DMS79 treated with DMSO at 0.1 percent for 48 hours (cell line): ENCODE measurements at places on chromosomes 2 and 18.
A peak's percentile ranks its signal among the peaks of the same experiment; 100 is the strongest.

DNA sequence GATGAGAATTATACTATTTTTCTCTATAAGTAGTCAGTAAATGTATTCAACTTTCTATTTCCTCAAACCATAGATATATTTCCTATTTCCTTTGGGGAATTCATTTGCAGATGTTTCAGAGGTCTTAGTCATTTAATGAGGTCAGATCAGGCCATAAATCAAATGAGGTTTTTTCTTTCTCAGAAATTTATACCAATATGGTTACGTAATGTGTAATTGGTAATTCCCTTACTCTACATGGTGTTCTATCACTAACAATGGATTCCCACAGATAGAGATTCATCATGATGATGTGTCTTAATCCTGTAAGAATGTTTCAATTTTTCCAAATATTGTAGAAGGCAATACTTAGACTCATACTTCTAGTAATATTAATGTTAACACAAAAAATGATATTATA is 108.0 kb downstream of the DPP4 start:
- no peak for DNase-seq

DNA sequence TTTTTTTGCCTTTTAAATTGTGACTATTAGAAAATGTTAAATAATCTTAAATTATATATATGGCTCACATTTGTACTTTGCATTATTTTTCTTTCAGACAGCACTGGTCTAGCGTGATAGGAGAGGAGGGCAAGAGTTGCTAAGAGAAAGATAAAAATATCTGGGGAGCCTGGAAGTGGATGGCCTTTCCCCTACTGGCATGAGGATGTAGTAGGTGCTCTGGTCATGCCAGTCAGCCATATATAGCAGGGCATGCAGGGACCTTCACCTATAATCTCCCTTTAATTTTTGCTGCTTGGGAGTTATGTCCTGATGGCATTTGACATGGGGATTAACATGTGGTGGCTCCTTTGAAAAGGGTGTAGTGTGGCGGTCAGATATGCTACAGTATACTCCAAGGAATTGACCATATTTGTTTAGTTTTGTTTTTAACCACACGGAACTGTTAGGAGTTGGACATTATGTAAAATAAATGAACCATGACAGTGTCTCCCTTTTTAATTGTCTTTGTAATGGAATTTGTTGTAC is 144.7 kb downstream of the BABAM2 start:
- DNase-seq: no peak

- DNase-seq: no peak
Measured at GRCh38 chr18:3690764-3691066, 240.7 kb downstream of the TGIF1 start.

DNA sequence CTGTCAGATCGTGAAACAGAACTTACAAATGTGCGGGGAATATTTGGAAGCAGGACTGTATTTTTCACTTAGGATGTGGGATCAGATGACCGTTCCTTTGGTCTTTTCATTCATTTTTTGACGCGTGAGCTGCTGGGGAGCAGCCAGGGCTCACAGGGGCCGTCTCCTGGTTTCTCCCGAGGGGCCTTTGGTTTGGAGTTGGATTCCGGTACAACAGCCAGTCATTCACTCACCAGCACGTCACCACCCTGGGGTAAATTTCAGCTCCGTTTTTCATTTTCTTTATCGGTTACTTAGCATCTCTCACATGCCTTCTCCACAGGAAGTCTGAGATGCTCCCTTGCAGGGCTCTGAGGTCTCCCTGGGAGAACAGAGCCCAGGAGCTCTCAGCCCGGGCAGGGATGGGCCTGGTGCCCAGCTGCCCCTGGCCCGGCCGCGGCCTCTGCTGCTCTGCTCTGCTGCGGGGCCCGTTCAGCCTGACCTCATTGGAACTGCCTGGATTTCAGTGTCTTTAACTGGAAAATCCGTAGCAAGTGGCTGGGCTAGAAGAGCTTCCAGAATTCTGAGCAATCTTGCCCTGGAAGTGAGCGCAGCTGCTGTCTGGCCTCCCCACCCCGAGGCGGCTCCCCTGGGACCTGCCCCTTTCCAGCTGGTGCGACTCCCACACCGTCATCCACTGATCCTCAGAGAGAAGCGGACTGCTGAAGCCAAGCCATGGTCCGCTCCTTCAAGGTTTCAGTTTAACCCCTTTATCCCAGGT is 335.6 kb downstream of the EIPR1 start:
- no peak for DNase-seq

DNA sequence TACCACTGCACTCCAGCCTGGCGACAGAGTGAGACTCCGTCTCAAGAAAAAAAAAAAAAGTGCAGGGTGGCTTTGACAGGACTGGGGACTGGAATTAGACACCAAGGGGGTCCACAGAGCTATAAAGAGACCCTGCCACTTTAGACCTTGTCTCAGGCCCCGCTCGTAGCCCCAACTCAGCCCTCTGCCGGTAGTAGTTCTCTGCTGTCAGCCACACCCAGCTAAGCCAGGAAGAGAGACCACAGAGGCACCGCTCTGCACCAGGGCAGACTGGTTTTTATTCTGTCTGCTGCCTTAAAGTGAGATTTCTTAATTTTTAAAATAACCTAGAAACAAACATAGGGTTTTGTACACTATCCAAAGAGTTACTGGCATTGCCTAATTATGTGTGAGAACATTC is 66.0 kb downstream of the STEAP3 start:
- DNase-seq: no peak

GRCh38 chr2:232611559-232612218 is 21.7 kb upstream of the EFHD1 start:
- DNase-seq: no peak

DNA sequence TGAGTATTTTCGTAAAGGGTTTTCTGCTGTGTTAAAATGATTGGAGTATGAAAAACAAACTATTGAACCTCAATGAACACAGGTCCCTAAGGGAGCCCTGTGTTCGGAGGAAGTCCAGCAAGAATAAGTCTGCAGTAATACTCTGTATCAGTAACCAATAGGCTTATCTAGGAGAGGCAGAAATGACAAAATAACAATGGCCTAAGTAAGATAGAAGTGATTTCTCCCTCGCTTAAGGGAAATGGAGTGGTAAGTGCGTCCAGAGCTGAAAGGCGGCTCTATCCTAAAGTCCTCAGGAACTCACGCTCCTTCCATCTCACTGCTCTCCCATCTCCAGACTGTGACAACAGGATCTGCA is 29.3 kb upstream of the MFSD6 start:
- no peak for DNase-seq

GRCh38 chr18:5144629-5145028 is 52.4 kb downstream of the AKAIN1 start:
- DNase-seq: no peak

- DNase-seq: no peak
Measured at GRCh38 chr2:128520791-128521190, 202.1 kb upstream of the HS6ST1 start.

DNA sequence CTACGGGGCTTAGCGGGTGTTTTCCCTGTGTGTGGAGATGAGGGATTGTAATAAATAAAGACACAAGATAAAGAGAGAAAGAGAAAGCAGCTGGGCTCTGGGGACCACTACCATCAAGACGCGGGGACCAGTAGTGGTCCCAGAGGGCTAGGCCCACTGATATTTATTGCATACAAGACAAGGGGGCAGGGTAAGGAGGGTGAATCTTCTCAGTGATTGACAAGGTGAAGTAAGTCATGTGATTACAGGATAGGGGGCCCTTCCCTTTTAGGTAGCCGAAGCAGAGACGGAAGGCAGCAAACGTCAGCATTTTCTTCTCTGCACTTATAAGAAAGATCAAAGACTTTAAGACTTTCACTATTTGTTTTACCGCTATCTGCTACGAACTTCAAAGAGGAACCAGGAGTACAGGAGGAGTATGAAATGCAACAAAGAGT is 4.5 kb upstream of the GAL3ST2 start:
- DNase-seq: no peak

DNA sequence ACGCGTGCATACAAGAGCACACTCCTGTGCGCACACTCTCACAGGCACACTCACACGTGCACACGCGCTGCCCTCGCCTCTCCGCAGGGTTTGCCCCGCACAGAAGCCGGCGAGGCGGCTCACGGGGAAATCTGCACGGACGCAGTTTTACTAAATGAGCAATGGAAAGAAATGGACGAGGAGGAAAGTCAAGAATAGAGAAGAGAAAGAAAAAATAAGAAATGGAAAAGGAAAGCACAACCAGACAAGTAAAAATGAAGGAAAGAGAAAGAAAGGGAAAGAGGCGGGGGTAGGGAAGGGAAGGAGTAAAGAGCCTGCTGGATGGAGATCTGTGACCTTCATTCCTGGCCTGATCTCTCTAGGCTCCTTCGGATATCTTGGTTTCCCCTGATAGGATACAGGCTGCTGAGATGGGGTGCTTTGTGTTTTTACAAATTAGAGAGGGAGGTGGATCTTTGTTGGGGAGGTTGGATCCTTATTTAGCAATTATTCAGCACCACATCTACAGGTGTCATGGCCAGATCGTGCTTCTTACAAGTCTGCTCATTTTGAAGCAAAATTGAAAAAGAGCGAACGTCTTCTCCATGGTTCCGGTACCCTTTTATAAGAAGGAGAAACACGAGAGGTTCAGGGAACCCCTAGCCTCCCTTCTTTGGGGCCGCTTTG is 693 bp upstream of the LRP2 start:
- no peak for DNase-seq

GRCh38 chr2:83579507-83579906 is 879.6 kb downstream of the SUCLG1 start:
- DNase-seq: no peak

- no peak for DNase-seq
Measured at GRCh38 chr18:48991676-48992075, 40.9 kb upstream of the SMAD7 start.

DNA sequence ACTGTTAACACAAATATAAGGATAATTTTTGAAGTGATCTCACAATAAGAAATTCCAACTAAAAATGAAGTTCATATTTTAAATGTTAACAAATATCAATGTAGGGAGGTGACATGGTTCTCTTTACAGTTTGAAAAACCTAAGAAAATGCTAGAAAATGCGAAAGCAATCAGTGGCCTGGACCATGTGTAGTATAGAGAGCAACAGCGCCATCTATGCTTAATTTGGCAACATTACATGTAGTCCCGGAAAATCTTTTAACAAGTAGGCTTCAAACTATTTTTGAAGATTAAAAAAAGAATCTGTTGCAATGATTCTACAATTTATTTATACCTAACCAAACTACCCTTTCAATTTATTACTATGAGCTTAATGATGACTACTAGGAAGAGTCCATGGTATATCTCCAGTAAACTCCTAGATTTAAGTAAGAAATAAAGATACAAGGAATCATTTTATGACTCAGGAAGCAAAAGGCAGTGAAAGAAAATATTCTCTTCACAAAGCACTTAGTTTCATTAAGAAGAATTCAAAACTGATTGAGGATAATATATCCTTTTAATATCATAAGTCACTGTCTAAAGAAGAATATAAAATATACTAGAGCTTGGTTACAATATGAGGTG is 33.3 kb downstream of the NDUFA10 start:
- peak; percentile 65 for DNase-seq

DNA sequence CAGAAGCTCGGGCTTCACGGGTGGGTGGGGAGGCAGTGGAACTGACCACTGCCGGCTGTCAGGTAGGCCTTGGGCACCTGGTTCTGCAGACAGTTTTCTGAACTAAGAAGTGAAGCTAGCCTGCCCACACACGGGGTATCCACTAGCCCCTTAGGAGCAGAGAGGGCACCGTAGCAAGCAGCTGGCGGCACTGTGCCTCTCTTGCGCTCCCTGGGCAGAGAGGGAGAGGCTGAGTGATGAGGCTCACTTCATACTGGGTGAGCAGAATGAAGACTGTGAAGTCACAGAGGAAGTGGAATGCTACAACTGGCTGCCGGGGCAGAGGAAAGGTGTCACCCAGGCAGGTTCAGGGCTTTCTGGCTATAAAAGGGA is 753 bp downstream of the ITPRIPL1 start:
- no peak for DNase-seq

DNA sequence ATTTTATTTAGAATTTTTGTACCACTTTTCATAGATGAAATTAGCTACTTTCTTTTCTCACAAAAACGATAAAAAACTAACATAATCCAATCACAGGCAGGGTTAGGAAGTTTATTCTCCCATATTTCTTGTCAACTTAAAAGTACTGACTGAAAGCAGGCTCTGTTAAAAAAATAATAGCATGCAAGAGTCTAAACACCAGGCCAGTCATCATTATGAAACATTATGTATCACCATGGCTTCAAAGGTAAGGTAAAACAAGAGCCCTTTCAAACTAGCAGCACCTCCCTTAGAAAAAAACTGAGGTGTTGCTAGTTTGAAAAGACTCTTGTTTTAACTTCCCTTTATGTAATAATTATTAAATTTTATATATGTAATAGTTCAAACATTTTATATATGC is 848.0 kb downstream of the RNF144A start:
- DNase-seq: no peak

GRCh38 chr2:38603402-38604290 is 918 bp upstream of the HNRNPLL start:
- DNase-seq: peak; percentile 61

- DNase-seq: no peak
Measured at GRCh38 chr2:165193178-165193777, 10.6 kb downstream of the SCN3A start.

DNA sequence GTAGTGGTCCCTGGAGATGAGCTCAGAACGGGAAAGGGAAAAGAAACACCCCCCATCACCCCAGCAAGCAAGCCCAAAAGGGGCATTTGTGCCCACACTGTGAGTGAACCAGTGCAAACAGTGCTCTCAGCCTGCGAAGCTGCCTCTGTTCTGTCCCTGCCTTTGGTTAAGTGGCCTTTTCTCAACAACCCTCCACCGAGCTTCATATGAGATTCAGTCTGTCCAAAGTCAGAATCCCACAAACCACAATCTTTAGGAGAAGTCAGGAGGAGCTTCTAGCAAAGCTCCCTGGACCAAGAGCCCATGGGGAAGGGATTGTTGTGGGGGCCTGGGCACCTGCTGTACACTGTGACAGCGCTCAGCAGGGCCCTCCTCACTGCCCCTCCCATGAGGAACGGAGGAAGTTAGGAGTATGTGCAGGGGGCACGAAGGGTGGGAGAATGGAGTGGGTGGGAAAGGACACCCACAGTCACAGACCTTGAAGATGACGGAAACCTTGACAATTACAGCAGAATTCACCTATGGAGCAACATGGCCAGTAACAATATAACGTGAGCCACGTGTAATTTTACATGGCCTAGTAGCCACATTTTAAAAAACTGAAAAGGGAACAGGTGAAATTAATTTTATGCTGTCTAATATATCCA is 119.5 kb downstream of the SMAD7 start:
- DNase-seq: no peak

DNA sequence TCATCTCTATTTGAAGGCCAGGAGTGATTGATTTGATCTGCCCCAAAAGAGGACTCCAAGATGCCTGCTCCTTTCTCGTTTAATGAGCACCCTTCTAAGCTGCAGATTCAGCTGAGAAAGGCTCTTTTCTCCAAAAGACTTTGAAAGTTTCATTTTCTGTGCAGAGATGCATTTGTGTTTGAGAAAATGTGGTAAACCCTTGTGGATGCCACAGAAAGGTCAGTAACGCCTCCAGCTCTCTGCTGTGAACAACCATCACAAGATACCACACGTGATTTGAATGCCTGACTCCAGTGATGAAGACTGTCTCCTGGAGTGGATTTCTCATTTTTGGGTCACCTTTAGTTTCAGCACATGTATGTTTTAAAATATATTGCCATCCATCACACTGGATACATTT is 35.0 kb upstream of the CCDC85A start:
- no peak for DNase-seq

- peak; percentile 63 for DNase-seq
Measured at GRCh38 chr18:47756364-47757016, 174.0 kb downstream of the SMAD2 start.
